ENCODE measurements at places on chromosomes 12 and 14.

GRCh38 chr12:116950628-116951325 lies 40.0 kb downstream of the FBXW8 start:
- no peak for DNase-seq

- no peak for DNase-seq
Measured at GRCh38 chr12:65675141-65675621, 149.1 kb upstream of the HMGA2 start.

- DNase-seq = no peak
Measured at GRCh38 chr12:57755454-57756372, 810 bp downstream of the MARCHF9 start.

- no peak for DNase-seq
Measured at GRCh38 chr14:94303111-94303510, 10.0 kb upstream of the SERPINA10 start.

- peak; percentile 98 for DNase-seq
Measured at GRCh38 chr12:88308825-88309224, 166.7 kb downstream of the TMTC3 start.

GRCh38 chr12:70367258-70368141 lies 1.4 kb downstream of the KCNMB4 start:
- no peak for DNase-seq

DNA sequence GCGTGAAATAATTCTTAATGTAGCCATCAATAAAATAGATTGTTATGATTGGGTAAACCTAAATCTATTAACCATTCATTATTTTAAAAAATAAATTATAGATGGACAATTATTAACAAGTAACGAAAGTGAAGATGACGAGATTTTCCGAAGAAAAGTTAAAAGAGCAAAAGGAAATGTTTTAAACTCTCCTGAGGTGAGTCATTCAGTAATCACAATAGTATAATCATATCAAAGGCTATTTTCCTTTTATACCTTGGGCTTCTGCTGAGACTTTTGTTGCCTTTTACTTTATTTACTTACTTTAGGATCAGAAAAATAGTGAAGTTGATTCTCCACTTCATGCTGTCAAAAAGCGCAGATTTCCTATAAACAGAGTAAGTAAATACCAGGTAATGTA lies 45.6 kb downstream of the FANCM start:
- no peak for DNase-seq
